ENCODE measurements at places on chromosomes 1 and 21.

- no peak for DNase-seq
These were observed 138.8 kb downstream of the ROR1 start for GRCh38 chr1:63912643-63913042.

DNA sequence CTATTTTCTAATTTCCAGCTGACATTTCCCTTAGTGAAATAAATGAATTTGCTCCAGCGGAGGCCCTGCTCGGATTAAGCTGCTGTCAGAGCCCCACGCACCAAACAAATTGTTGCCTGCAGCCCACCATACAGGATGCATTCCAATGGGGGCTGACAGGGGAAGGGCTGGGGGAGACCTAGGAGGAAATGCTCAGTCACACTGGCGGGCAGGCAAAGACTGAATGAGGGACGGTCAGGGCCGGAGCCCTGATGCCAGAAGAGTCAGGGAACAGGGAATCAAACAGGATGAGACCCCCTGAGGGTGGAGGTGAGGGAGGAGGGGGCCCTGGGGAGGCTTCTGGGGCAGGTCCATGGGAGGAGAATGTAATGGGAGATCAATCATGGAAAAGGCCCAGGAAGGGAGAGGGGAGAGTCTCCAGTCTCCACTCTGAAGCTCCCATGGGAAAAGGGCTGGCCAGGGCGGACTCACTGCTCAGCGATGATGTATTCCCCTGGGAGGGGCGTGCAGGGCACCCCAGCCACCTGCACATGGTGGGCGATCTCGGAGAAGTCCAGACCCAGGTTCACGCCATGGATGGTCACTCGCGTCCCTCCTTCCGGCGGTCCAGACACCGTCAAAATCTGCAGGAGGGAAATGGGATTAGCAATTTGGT is 149.4 kb upstream of the CD34 start:
- no peak for DNase-seq

- DNase-seq, result no peak
These were observed 31.2 kb downstream of the MTARC1 start for GRCh38 chr1:220817907-220818306.

DNA sequence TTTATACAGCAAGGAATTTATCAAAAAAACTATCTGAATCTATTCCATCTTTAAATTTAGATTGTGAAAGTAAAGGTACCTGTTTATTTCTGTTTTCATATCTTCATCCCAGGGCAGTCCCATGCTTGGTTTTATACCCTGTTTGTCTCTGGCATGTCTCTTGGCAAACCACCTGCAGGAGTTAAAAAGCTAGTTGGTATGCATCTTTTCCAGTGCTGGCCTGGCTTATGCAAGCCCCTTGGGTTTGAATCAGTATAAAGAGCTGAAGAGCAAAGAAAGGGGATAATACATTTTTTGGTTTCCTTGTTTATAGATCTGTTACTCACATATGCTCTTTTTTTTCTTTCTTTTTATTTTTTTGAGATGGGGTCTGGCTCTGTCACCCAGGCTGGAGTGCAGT is 37.8 kb downstream of the LRRC8C start:
- no peak for DNase-seq

Data from epithelial cell of prostate (primary cell).